ENCODE measurements at places on chromosomes 1 and 21.

DNA sequence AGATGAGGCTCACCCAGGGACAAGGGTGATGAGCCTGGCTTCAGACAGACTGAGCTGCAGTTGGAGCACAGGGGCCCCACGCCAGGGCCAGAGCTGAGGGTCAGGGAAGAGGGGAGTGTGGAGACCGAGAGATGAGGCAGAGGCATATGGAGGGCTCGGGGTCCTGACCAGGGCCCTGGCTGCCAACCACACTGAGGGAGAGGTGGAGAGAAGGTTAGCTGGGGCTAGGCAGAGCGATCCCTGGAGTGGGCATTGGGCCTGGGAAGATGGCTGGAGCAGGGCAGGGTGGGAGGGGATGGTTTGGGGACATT lies 8.0 kb downstream of the PEAR1 start:
- DNase-seq, result no peak

GRCh38 chr1:186078245-186078644 lies 296.8 kb downstream of the TPR start:
- no peak for DNase-seq

GRCh38 chr1:202656057-202656456 lies 54.2 kb downstream of the SYT2 start:
- DNase-seq, result no peak

DNA sequence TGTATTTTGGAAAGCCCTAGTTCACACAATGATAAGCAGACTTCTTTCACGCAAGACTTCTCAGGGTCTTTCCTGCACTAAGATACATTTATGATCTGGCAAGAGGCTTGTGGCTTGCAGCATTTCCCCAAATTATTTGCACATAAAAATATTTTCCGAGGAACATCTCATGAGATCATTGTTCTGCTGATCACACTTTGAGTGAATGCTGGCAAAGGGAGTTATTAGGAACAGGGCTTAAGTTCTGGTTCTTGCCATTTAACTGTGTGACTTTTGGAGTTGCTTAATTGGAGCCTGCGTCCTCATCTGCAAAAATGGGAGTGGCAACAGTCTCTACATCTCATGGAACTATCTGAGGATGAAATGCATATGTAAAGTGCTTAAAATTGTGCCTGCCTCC lies 50.2 kb downstream of the GADD45A start:
- DNase-seq, result no peak

DNA sequence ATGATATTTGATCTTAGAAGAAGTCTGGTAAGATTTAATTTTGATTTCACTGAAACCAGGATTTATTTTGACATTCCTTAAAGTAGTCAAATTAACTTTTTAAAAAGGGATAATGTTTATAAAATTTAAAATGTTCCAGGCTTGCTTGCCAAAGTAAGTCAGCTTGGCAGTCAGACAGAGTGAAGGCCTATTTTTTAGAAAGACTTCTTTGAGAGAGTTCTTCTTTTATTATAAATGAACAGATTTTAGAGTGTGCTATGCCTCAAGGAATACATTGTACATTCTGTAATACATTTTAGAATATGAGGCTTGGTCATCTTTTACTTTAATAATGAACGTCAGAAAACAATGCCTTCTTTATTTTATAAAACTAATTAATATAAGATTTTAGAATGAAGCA lies 138.7 kb downstream of the DISP1 start:
- DNase-seq, result no peak

DNA sequence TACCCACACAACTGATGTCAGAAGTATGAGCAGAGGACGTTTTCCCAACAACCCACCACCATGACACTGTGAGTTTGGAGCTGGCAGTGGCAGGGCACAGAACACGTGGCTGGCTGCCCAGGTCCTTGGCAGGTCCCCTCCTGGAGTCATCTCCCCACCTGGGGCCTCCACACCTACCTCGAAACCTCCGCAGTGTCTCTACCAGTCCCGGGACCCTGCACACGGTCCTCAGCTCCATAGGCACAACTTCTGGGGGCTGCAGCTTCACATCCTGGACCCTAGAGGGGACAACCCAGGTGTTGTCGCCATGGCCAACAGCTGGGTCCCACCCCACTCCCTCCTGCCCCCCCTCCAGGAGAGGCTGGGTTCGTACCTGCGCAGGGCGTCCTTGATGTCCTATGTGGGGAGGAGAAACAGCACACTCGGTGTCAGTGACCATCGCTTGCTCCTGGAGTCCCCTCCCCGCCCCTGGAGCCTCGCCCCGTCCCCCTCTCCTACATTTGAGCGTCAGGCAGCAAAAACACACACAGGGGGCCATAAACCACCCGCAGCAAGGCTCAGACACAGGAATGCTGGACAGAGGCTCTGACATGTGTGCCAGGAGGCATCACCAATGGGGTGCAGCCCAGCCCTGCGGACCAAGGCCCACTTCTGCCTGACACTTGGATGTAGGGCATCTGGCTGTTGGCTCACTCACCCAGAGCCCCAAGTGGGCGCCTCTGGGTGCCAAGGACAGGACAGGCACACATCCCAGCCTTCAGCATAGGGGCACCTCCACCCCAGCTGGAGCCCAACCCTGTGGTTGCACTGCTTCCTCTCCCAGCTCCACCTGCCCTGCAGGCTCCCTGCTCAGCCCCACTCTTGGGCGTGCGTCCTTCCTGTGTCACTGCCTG lies 9.6 kb downstream of the TRIM11 start:
- DNase-seq, result no peak

DNA sequence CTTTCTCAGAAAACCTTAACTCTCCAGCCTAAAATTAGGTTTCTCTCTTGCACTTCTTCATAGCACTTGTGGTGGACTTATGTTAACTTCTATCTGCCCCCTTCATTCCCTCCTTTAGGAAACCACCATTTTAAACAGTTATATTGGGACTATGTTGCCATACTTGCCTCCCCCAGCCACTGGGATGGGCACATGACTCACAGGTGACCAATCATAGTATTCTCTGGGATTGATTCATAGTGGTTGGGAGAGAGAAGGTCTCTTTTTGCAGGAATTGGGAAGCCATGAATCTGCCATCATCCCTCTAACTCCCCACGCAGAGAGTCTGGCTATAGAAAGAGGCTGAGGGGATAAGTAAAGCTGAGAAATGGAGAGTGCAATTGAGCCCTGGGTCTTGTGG lies 50.4 kb upstream of the NRDC start:
- DNase-seq, result no peak
